Fibroblast of villous mesenchyme (primary cell): ENCODE measurements at places on chromosomes 1 and 21. TPM values are rescaled to one million over a fixed set of nuclear protein-coding genes. Genes with fewer than 3 reads are reported as not detected.

Gene PLEKHA6
- total RNA-seq: 2.9 and 3.9 TPM in 2 replicates

Gene TGFBR3
- total RNA-seq: 15.8 and 17.7 TPM in 2 replicates

Gene TRNAU1AP
- 23.8 and 25.0 TPM in 2 replicates for total RNA-seq

Gene TSPAN1
- total RNA-seq: 0.32 and 0.43 TPM in 2 replicates

Gene B3GALT5
- under 0.01 TPM in 1 of 2 replicates, not detected in the other for total RNA-seq

Gene APCS
- total RNA-seq: not detected in 2 replicates

Gene NBPF6
- total RNA-seq: under 0.01 TPM in 1 of 2 replicates, not detected in the other

Gene TTC34
- 0.32 and 0.43 TPM in 2 replicates for total RNA-seq

Gene AIM2
- 0.32 TPM in 1 of 2 replicates, not detected in the other for total RNA-seq

Gene PYHIN1
- not detected in 2 replicates for total RNA-seq

Gene AMY1C
- total RNA-seq: not detected in 2 replicates

Gene HEYL
- total RNA-seq: under 0.01 and 0.32 TPM in 2 replicates

Gene FLG
- under 0.01 TPM in 1 of 2 replicates, not detected in the other for total RNA-seq

Gene ZBTB40
- total RNA-seq: 11.6 and 15.5 TPM in 2 replicates

Gene PRR9
- under 0.01 TPM in 1 of 2 replicates, not detected in the other for total RNA-seq

Gene CNKSR1
- 0.32 TPM in 1 of 2 replicates, not detected in the other for total RNA-seq

Gene THEM5
- total RNA-seq: not detected in 2 replicates

Gene DMRTA2
- total RNA-seq: 0.32 and 1.3 TPM in 2 replicates

Gene GNAT2
- under 0.01 and 0.43 TPM in 2 replicates for total RNA-seq

Gene SYT11
- total RNA-seq: 27.4 and 47.5 TPM in 2 replicates

Gene SYCP1
- total RNA-seq: not detected in 2 replicates

Gene GJB5
- total RNA-seq: not detected in 2 replicates

Gene KLF18
- total RNA-seq: not detected in 2 replicates

Gene USP33
- total RNA-seq: 79.2 and 120 TPM in 2 replicates

Gene CHD5
- total RNA-seq: under 0.01 TPM in 2 replicates

Gene ADGRB2
- 11.3 and 14.2 TPM in 2 replicates for total RNA-seq

Gene PADI3
- total RNA-seq: under 0.01 TPM in 1 of 2 replicates, not detected in the other

Gene TNFRSF18
- total RNA-seq: not detected in 2 replicates

Gene AKNAD1
- 0.86 and 1.6 TPM in 2 replicates for total RNA-seq

Gene TMEM183A
- total RNA-seq: 102 and 139 TPM in 2 replicates

Gene PBX1
- total RNA-seq: 62.8 and 67.4 TPM in 2 replicates

Gene NPPA
- 0.32 TPM in 1 of 2 replicates, not detected in the other for total RNA-seq

Gene TRIM63
- not detected in 2 replicates for total RNA-seq

Gene CRP
- not detected in 2 replicates for total RNA-seq

Gene CD53
- total RNA-seq: not detected in 2 replicates

Gene CLDN17
- total RNA-seq: not detected in 2 replicates

Gene DCST2
- not detected in 2 replicates for total RNA-seq

Gene NPR1
- 1.6 and 3.9 TPM in 2 replicates for total RNA-seq
